ENCODE measurements at places on chromosomes 2 and 18.

- no peak for DNase-seq
These were observed 287.3 kb upstream of the SETBP1 start for GRCh38 chr18:44393406-44393805.

- DNase-seq: no peak
These were observed 38.7 kb downstream of the SCG2 start for GRCh38 chr2:223563462-223563861.

GRCh38 chr2:4465671-4466070 lies 762.3 kb downstream of the DCDC2C start:
- DNase-seq: peak; percentile 13

- no peak for DNase-seq
These were observed 114.7 kb upstream of the DOCK10 start for GRCh38 chr2:225156853-225157451.

GRCh38 chr2:126674075-126674744 lies 18.3 kb downstream of the GYPC start:
- no peak for DNase-seq

GRCh38 chr18:23154823-23155500 lies 19.7 kb downstream of the CABLES1 start:
- DNase-seq: no peak

- DNase-seq: no peak
These were observed 37.9 kb downstream of the EHD3 start for GRCh38 chr2:31271851-31272267.

DNA sequence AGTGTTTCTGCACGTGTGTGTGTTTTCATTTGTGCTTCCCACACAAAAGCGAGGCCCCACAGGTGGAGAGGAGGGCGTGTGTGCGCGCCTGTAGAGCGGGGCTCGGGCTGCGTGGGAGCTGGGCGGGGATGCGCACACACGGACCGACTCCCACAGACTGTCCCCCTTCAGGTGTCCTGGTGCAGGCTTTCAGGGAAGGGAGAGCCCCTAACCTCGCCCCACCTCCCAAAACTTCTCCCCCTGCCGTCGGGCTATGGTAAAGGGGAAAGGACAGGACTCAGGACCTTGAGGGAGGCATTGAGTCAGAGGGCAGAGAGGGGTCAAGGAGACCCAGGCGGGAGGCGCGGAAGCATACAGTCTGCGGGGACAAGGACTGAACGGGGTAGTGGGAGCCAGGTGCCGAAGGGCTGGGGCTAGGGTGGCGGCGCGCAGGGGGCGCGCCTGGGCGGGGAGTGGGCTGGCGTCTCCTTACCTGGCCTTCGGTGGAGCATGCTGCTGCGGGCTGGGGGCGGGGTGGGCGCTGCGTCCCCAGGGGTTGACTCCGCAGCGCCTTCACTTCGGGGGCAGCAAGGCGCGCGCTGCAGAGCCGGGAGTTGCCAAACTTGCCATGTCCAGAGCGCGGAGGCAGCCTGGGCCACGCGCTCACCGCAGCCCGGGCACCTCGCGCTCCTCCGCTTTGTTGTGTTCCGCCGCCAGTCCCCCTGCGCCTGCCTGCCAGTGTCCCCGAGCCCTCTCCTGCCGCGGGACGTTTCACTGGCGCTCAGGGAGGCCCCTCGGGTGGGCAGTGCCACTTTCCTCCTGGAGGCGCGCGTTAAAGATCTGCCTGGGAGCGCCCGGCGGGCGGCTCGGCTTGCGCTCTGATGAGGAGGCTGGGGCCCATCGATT lies 302.0 kb downstream of the NCKAP5 start:
- DNase-seq: peak; percentile 35

- DNase-seq: no peak
These were observed 35.7 kb downstream of the STEAP3 start for GRCh38 chr2:119259296-119259860.

- no peak for DNase-seq
These were observed 25.3 kb downstream of the MYO1B start for GRCh38 chr2:191270306-191271161.

- DNase-seq: no peak
These were observed 99.4 kb downstream of the TFCP2L1 start for GRCh38 chr2:121185571-121186074.

Measured in NCI-H1105 (cell line).